Mesothelial cell of epicardium (in vitro differentiated cells): ENCODE measurements at places on chromosomes 6 and 20. TPM values are rescaled to one million over a fixed set of nuclear protein-coding genes. Genes with fewer than 3 reads are reported as not detected.
A peak's percentile ranks its signal among the peaks of the same experiment; 100 is the strongest.

The LY6G6D gene
- 0.67 to 1.8 TPM (median 0.82 TPM) in 3 replicates for total RNA-seq

The KCNK5 gene
- 2.5 to 2.9 TPM (median 2.7 TPM) in 3 replicates for total RNA-seq

The ENPP1 gene
- total RNA-seq: 6.6 to 7.2 TPM (median 6.8 TPM) in 3 replicates

The TDRD6 gene
- total RNA-seq: 0.24 to 0.51 TPM (median 0.43 TPM) in 3 replicates

The PSMF1 gene
- 81.6 to 90.3 TPM (median 86.0 TPM) in 3 replicates for total RNA-seq

The SLC17A1 gene
- total RNA-seq: not detected in 3 replicates

The DEFB129 gene
- not detected in 3 replicates for total RNA-seq

The MAP1LC3A gene
- 36.0 to 42.2 TPM (median 37.8 TPM) in 3 replicates for total RNA-seq

The HEY2 gene
- total RNA-seq: 8.8 to 11.7 TPM (median 9.6 TPM) in 3 replicates

The FKBP1A gene
- total RNA-seq: 130 to 135 TPM (median 132 TPM) in 3 replicates

The FAM209B gene
- 0.36 to 0.60 TPM in 2 of 3 replicates, not detected in the other for total RNA-seq

The SLCO4A1 gene
- 3.7 to 4.5 TPM (median 4.3 TPM) in 3 replicates for total RNA-seq

The COL12A1 gene
- 10.5 to 12.5 TPM (median 11.3 TPM) in 3 replicates for total RNA-seq

The KHDRBS2 gene
- total RNA-seq: 1.1 to 1.9 TPM (median 1.6 TPM) in 3 replicates

The PKHD1 gene
- 0.02 to 0.04 TPM (median 0.02 TPM) in 3 replicates for total RNA-seq

- DNase-seq: no peak
Measured at GRCh38 chr20:62020935-62021701, 44.6 kb downstream of the TAF4 start.

DNA sequence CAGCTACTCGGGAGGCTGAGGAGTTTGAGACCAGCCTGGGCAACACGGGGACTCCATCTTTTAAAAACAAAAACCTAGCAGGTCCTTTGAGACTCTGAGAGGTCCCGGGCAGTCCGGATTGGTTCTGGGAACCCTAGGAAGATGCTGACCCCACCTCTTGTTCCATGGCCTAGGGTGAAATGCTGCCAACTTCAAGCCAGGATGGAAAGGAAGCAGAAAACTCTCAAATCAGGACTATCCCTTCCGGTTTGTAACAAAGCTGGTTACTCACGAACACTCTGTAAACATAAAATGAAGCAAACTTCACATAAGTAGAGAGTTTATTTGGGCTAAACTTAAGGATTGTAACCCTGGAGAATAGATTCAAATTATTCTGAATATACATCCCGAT, 28.0 kb downstream of the CAPN11 start:
- DNase-seq: no peak

GRCh38 chr6:113856625-113857555, at the start of gene MARCKS:
Gene MARCKS, plus strand, starts transcription at chr6:113857345. Its CDS starts 401 bp downstream, at chr6:113857746.
- peak; percentile 84 for DNase-seq

- DNase-seq: no peak
Measured at GRCh38 chr6:92479831-92480230, 939.5 kb downstream of the EPHA7 start.

GRCh38 chr6:79648328-79648727, 17.2 kb downstream of the SH3BGRL2 start:
- DNase-seq: no peak

GRCh38 chr6:56772737-56773184, 130.1 kb upstream of the DST start:
- no peak for DNase-seq

DNA sequence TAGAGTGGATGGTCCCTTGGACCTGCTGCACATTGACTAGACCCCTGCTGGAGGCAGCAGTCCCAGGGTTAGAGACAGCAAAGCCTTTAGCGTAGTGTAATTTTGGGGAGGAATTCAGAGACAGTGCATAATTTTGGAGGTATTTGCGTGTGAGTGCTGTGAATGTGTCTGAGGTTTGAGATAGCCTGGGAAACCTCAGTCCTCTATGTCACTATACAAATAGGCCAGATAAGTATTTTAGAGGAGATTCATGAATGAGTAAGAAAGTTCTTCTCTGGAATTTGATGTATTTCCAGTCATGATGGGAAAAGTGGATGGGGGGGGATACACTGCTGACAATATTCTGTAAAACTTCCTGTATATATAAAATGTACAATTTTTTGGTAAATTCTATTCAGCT, 25.8 kb upstream of the MTRF1L start:
- no peak for DNase-seq

GRCh38 chr6:73123632-73124329, 101.5 kb downstream of the KHDC1L start:
- no peak for DNase-seq

- peak; percentile 40 for DNase-seq
Measured at GRCh38 chr6:46015119-46015968, at the start of gene CLIC5. Gene CLIC5, minus strand, starts transcription at chr6:46015860. Its CDS starts 318 bp downstream, at chr6:46015542.

- no peak for DNase-seq
Measured at GRCh38 chr20:51412951-51413481, 129.5 kb downstream of the NFATC2 start.

DNA sequence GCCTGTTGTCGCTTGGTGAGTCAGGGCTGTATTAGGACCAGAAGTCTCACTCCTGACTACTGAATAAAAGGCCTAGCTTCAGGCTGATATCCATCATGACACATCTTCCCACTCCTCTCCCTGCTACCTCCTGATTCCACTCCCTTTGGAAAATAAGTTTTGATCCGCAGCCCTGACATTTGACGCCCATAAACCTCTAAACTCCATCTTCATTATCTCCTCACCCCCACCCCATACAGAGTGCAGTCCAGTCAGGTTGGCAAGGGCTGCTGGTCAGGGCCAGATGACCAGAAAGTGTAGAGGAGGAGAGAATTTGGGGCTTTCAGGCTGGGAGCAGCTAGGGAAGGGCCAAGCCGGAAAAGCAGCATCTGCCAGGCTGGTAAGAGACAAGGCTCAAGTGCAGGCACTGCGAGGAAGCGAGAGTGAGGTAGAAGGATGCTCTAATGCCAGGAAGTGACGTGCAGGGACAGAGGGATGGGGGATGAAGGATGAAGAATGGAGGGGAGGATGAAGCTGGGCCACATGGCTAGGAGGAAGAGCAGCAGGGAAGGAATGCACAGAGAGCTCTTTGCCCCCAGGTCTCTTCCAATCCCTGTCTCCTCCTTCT, 1.2 kb downstream of the GGT7 start:
- DNase-seq: no peak

DNA sequence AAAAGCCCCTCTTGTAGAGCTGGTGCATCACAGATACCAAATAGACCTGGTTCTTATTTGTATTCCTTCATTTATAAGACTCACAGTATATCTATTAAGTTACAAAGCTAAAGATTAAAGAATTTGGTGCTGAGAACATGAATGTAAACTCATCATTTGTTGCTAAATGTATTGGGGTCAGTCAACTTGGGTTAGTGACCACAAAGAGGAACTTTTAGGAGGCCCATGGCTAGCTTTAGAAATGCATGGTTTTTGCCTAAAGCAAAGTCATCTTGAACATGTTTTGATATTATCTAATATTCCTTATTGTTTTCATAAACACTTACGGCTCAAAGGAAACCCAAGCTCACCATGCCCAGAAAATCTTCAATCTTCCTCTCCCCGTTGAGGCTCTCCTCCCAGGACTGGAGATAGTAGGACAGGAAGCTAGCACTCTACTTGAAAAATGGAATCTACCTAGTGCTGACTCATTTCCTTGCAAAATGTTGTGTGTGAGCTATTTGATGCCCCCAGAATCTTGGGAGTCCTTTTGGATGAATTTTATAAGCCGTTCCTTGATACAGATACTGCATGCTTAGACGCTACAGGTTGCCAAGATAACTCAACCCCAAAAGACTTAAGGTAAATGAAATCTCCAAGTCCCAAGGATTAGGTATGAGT, 121.4 kb downstream of the BMP2 start:
- DNase-seq: no peak

- DNase-seq: no peak
Measured at GRCh38 chr6:134911547-134911946, 38.4 kb downstream of the ALDH8A1 start.

GRCh38 chr6:15086348-15087158, 159.3 kb upstream of the JARID2 start:
- DNase-seq: no peak

DNA sequence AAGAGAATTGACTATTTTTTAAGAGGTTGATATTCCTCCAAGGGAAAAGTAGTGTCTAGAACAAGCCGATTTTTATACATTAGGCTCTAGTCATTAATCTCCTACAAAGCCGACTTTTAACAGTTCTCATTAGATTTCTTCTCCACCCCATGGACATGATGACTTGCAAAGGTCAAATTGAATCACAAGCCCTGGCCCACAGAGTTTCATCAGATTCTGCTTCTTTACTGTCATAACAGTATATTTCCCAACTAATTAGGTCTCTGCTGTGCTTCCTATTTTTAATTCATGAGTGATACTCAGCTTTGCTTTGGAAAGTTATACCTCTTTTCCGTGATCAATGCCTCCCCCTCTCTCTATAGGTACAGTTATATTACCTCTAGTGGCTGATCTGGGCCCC, 90.6 kb upstream of the ADGRB3 start:
- no peak for DNase-seq

GRCh38 chr6:14664112-14664601, 546.6 kb downstream of the CD83 start:
- DNase-seq: no peak

- DNase-seq: no peak
Measured at GRCh38 chr6:146999766-147000165, 204.5 kb upstream of the STXBP5 start.

- DNase-seq: no peak
Measured at GRCh38 chr20:4244700-4245485, 229.5 kb upstream of the RNF24 start.

DNA sequence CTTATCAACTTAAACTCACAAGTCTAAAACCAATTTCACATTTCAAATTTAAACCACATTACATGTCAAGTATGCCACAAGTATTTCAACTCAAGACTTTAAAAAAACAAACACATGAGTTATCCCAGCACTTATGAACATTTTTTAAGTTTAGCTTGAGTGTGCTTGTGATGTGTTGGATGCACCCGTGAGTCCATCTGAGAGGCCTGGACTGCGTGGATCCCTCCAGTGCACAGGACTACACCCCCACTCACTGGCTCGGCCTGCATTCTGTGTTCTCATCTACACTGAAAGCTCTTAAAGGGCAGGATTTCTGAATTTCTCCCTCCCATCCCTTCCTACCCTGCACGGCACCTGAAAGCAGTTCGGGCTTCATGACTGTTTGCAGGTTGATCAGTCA, 128.8 kb upstream of the CD93 start:
- no peak for DNase-seq

DNA sequence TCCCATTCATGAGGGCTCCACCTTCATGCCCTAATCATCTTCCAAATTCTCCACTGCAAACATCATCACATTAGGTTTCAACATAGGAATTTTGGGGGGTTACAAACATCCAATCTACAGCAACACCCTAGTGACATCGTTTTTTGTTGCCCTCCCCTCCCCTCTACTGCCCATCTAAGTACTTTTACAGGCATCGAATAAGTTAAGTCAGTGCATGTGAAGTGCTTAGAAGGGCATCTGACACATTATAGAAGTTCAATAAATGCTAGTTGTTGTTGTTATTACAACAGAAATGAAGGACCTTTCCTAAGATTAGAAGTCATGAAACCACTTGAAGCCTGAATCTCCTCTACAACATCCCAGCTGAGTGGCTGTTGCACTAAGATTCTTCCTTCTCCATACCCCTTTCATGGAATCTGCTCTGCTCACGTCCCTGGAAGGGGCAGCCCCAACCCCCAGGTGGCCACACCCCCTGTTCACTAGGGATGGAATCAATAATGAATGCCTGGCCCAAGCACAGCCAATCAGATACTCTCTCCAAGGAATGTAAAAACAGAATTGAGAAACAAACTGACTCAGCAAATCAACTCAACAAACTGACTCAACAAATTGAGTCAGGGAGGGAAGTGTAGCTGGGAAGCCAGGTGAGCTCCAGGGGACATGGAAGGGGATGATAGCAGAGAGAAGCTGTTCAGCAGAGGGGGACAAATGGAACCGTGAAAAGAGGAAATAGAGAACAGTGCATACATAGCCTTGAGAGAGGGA, 3.9 kb upstream of the LRP11 start:
- no peak for DNase-seq

DNA sequence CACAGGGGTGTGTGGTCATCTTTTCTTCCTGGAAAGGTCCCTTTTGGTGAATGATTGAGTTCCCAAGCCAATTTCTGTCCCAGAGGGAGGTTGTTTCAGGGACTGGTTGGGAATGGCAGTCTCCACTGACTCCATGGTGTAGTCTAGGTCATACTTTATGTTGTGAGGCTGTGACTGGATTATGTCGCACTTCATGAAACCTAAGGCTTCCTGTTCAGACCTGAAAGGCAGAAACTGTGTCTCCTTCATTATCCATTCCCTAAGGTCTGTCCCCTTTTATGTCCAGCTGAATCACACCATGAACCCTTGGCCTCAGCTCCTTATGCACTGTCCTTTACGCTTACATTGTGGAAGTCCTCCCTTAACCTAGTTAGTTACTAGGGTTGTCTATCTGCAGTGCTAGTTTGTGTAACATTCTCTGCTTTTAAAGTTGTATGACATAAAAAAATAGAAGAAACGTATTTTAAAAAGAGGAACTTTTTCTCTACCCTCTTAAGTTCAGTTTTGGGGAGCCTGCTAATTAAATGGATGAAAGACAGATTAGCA, 191.3 kb downstream of the JARID2 start:
- no peak for DNase-seq

- DNase-seq: no peak
Measured at GRCh38 chr6:170464080-170464479, 89.0 kb downstream of the PSMB1 start.

DNA sequence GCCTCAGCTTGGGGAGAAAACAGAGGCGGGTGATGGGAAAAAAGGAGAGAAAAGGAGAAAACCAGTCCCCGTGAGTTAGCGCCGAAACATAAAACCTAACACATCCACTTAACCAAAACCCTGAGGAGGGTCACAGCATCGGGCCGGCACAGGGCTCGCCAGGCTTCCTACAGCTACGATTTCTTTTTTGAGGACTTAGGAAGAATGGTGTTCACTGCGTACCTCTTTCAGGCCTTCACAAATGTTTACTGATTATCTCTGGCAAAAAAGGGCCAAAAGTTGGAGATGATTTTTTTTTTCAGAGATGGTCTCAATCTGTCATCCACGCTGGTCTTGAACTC, 48.8 kb downstream of the DSTN start:
- no peak for DNase-seq

GRCh38 chr20:46558511-46558959, 8.1 kb upstream of the OCSTAMP start:
- no peak for DNase-seq

DNA sequence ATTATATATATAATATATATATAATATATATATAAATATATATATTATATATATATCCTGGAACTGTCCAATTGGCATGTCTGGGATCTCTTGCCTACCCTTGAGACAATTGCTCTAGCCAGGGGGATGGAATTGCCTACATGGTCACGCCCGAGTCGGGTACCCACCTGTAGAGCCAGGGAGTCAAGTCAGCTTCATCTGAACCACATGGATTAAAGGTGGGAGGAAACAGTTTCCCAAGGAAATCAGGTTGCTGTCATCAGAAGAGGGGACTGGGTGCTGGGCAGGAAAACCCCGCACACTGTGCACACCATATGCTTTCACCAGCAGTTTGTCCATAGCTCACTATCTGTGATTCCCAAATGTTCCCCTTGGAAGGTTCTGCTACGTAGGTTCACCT, 252.5 kb upstream of the NOX3 start:
- DNase-seq: no peak

- DNase-seq: no peak
Measured at GRCh38 chr6:111032484-111033140, 50.8 kb downstream of the RPF2 start.
